ENCODE measurements at places on chromosomes 6 and 20.

GRCh38 chr20:45771182-45771759, 20.4 kb downstream of the WFDC3 start:
- DNase-seq = peak; percentile 83

DNA sequence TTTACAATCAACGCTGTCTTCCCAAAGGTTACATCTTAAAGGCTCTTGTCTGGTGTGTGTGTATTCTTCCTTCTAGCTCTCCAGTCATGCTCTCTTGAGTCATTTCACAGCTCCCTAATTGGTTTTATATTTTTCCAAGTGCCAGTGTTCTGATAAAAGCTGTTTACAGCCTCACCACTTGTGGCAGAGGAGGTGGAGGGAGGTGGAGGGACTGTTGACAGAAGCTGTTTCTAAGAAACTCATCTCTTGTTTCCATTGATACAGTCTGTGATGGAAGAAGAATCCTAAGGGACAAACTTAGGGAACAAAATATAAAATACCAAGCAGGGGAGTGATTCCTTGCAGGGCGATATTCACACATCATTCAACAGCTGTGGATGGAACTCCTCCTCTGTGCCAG, 64.0 kb downstream of the QRSL1 start:
- no peak for DNase-seq

DNA sequence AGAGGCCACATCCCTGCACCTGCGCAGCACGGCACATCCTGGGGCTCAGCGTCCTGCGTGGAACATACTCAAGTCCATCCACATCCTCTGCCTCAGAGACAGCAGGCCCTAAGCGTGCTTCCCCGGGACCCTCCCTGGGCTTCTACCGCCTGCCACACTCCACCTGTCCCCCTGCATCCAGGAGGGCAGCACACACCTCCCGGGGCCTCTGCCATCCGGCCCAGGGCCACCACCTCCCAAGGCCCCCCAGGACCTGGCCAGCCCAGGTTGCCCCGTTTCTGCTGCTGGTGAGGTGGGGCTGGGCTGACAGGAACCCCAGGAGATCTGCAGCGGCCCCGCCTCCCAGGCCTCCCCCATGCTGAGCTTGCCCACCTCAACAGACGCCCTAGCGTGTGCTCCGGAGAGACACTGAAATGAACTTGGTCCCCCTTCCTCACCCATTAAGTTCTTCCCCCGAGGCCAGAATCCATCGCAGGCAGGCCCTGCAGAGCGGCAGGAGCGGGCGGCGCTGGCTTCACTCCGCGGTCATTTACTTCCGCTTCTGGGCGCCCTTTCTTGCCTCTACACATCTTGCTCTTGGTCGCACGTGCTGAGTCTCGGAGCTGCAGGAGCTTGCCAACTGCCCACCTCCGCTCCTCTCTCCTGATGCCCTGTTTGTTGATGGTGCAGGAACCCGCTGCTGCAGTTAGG, 235.3 kb downstream of the TAF4 start:
- no peak for DNase-seq

GRCh38 chr6:56474532-56474931, 168.2 kb downstream of the DST start:
- no peak for DNase-seq

- DNase-seq = peak; percentile 29
These were observed 242.5 kb downstream of the LRFN2 start for GRCh38 chr6:40344566-40345167.

- no peak for DNase-seq
These were observed 357.1 kb downstream of the MAFB start for GRCh38 chr20:40331807-40332560.

- DNase-seq = peak; percentile 31
These were observed 19.4 kb downstream of the ERGIC3 start for GRCh38 chr20:35561268-35561667.

DNA sequence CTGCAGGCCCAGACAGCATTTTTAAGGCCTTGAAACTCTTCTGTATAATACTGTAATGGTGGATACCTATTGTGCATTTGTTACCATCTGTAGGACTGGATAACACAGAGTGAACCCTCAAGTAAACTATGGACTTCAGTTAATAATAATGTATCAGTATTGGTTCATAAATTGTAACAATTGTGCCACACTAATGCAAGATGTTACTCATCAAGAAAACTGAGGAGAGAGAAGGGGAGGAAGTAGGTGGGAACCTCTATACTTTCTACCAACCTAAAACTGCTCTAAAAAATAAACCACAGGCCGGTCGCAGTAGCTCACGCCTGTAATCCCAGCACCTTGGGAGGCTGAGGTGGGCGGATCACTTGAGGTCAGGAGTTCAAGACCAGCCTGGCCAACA, 10.8 kb downstream of the MAPK13 start:
- no peak for DNase-seq

DNA sequence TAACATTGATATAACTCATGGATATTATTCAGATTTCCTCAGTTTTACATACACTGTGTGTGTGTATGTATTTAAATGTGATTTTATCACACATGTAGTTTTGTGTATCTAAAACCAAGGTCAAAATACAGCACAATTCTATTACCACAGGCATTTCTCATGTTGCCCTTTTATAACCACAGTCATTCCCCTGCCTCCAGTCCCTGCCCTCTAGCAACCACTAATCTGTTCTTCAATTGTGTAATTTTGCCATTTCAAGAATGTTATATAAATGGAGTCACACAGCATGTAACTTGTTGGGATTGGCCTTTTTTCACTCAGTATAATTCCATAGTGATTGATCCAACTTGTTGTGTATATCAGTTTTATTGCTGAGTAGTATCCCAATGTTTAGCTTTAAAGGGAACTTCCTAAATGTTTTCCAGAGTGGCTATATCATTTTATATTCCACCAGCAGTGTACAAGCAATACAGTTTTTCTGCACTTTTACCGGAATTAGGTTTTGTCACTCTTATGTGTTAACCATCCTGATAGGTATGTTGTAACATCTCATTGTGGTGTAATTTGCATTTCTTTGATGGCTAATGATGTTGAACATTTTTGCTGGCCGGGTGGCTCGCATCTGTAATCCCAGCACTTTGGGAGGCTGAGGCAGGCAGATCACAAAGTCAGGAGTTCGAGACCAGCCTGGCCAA, 338.2 kb downstream of the SOX4 start:
- DNase-seq = no peak

DNA sequence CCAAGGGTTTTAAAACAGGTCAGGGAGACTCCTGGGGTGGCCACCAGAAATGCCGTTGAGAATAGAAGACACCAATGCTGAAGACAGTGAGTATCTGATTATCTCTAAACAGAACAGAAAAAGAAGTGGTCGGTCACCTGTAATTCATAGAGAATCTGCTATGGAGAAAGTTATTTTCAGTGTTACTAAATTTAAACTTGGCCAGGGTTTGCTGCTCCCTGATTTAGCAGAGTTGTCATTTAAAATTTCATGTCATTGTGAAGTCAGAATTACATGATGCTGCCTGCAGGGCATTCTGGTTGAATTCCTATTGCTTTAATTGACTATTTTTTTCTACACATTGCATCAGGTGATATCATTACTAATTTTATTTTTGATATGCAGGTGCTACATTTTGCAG, 114.1 kb downstream of the HS3ST5 start:
- DNase-seq = no peak

GRCh38 chr6:165096868-165097267, 212.5 kb downstream of the C6orf118 start:
- no peak for DNase-seq

DNA sequence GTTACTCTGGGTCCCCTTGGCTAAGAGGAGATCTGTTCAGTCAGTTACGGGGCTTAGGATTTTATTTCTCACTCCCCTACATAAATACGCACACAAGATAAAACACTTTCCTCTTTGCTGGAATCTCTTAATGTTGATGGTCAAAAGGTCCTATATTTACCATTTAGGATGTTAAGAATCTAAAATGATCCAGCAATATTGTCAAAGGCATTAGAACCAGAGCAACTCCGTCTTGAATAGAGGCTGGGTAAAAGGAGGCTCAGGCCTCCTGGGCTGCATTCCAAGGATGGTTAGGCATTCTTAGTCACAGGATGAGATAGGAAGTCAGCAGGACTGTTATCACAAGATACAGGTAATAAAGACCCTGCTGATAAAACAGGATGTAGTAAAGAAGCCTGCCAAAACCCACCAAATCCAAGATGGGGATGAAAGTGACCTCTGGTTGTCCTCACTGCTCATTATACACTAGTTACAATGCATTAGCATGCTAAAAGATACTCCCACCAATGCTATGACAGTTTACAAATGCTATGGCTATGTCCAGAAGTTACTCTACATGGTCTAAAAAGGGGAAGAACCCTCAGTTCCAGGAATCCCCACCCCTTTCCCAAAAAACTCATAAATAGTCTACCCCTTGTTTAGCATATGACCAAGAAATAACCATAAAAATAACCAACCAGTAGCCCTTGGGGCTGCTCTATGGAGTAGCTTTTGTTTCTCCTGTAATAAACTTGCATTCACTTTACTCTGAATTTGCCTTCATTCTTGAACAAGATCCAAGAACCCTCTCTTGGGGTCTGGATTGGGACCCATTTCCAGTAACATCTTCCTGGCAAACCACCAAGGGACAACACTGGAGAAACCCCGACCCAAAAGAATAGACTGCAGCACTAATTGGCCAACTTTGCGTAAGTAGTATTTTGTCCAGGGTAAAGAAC, 107.5 kb downstream of the DTNBP1 start:
- DNase-seq = no peak

DNA sequence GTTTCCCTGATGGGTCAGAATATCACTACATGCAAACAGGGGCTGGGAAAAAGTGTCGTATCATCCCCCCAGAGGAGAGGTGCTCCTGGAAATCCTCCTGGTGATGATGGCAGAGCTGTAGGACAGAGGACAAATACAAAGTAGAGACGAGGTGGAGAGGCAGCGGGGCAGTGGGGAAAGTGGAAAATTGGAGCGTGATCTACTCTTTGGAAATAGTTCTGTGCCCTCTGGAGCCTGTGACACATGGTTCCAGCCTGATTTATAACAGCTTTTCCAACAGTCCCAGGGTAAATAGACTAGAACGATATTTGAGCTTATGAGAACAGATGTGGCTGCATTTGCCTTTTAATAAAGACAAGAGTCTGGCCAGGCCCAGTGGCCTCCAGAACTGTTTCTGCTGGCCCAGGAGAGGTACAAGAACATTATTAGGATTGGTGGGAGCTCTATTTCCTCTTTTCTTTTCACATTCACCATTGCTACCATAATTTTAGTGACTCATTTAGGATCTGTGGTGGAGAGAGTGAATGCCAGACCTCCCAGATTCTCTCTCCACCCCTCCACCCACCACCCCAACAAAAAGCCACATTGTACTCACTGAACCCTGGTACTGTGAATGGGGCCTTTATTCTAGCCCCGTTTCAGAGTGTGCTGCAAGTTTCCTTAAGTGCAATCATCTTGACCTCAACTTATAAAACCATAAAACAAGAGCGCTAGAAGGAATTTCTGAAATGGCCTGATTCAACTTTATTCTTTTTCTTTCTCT, 78.3 kb downstream of the BTBD3 start:
- DNase-seq = no peak
